ENCODE measurements at places on chromosomes 12 and 14.

DNA sequence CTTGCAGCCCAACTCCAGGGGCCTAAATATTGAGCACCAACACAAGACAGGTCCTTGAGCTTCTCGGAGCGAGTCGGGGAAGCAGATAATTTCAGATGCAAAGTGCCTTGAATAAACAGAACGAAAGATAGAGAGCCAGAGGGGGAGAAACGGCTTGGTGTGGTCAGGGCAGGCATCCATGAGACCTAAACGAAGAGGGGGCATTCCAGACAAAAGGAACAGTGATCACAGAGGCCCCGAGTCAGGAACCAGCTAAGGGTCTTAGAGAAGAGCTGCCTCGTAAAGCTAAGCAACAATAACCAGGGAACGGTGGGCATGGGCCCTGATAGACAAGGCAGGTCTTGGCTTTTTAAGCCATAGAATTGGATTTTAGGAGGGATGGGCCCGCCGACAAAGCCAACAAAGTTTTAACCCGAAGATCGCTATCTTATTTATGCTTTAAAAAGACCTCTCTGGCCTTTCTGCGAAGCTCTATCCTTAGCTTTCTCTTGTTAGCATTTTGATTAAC, 421 bp upstream of the ACADS start:
- no peak for DNase-seq

DNA sequence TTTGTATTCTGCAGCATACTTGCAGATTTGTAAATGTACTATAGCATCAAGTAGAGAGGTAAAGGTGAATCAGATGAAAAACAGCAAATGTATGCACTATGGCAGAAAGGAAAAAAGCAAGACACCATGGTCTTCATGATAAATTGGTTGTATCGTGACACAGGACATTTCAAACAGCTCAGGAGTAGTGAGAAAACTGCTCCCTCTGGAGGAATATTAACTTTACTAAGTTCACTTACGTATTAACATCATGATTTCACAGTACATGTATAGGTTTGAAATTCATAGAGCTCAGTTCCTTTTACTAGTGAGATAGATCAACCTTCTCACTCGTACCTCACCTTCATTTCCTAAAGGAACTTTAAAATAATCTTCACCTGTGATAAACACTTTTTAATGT, 6.5 kb downstream of the MBIP start:
- no peak for DNase-seq

DNA sequence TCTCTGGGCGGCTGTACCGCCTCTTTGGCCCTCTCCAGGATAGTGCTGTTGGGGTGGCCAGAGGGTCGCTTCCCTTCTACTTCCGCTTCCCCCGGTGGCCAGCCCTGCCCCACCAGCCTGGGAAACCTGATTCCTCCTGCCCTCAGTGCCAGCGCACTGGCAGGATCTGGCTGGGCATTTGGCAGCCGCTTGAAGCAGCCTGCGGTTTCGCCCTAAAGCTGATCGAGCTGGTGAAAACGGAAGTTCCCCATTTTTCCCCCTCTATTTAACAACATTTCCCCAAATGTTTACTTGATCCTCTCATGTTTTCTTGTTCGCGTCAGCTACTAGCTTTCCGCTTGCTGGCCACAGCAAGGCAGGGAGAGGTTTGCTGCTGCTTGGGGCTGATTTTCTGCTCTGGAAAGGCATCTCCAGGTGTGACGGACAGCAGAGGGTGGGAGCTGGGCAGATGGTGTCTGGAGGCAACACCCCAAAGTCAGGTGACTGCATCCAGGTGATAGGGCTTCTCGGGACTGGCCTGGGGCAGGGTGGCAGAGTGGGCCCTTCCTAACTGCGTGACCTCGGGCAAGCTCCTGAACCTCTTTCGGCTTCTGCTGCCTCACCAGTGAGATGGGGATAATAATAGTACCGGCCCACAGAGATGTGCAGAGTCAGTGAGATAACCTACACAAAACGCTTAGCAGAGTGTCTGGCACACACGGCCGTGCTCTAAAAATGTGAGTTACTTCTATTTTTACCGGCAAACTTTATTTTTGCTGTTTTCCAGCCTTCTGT, 53.1 kb downstream of the TSPAN9 start:
- DNase-seq = peak; percentile 65

GRCh38 chr12:88996200-88996788, 356.0 kb downstream of the DUSP6 start:
- no peak for DNase-seq

- DNase-seq = no peak
These were observed 77.8 kb upstream of the BDKRB2 start for GRCh38 chr14:96126783-96127271.

- DNase-seq = no peak
These were observed 85.6 kb upstream of the TMCC3 start for GRCh38 chr12:94736004-94736403.

DNA sequence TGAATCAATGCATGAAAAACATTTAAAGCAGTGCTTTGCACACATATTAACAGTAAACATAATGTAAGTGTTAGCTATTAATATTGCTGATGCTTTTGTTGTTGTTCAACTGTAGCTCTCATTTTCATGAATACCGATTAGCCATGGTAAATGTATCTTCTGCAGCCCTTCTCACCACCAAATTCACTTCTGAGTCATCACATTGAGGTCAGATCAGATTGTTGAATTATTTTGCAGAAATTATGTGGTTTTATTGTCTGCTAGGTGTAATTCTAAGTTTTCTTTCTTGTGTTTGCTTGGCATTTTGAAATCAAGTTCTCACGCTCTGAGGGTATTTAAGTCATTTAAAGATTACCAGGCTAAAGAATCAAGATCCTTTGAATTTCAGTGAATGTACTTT, 74.6 kb downstream of the AKAP6 start:
- DNase-seq = no peak

DNA sequence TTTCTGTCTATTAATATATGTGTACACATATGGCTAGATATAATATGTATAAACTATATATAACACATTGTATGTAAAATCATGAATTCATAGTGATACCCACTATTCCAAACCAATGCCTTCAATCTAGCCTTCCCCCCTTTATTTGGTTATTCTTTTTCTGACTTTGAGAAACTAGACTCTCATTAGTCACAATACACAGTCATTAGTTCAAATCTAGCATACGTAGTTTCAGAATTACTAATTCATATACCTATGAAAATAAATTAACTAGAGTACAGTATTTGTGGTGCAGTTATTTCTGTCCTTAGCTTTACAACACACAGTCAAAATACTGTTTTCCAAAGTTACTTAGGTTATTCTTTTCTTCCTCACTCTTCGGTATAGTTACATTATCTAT, 268.2 kb downstream of the DPF3 start:
- DNase-seq = no peak

DNA sequence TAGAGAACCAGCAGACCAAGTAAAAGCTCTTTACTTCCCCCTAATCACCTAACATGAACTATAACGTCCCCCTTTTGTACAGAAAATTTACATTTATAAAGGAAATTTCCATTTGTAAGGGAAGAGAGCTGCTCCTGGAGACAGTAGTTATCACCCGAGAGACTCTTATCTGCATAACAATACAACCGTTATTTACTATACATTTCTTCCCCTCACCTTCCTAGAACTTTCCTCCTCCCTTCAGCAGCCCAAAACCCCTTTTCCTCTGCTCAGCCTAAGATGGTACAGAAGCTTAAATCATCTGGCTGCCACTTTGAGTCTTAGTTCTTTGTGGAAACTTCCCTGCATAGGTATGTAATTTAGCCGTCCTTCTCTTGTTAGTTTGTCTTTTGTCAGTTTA, 40.4 kb upstream of the ETV6 start:
- no peak for DNase-seq

GRCh38 chr14:104639885-104640548, 35.4 kb upstream of the TMEM179 start:
- peak; percentile 78 for DNase-seq
